ENCODE measurements at places on chromosomes 3 and 15.

GRCh38 chr3:105414841-105415240, 48.1 kb downstream of the ALCAM start:
- no peak for DNase-seq

DNA sequence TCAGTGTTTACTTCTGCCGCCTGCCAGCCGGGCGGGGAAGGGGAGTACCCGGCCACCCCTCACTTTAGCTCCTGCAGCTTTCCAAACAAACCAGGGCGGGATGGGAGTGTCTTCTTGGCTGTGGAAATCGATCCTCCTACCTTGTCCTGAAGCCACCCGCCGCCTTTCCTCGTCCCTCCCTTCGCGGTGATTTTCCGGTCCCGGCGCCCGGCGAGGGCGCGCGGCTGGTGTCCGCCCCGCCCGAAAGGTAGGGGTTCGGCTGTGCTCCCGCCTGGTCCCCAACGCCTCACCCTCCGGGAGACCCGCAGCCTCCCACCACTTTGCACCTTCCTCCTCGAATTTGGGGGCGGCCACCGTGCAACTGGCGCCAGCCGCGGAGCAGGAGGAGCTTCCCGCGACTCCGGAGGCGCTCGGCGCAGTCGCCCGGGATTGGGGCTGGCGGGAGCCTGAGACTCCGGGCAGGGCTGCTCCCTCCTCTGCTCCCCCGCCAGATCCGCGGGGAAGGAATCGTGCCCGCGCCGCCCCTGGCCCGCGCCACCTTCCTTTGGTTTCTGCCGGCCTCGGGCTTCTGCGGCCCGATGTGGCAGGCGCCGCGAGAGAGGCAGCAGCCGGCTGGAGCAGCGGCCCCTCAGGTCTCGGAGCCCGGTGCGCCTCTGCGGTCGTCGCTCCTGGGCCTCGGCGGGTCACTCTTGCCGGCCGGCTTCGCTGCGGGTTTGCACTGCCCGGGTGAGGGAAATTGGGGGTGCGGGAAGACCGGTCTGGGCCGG, 30.7 kb upstream of the ST3GAL6 start:
- peak; percentile 69 for DNase-seq

- no peak for DNase-seq
Observed at GRCh38 chr3:171777596-171777995, 32.7 kb downstream of the PLD1 start.

DNA sequence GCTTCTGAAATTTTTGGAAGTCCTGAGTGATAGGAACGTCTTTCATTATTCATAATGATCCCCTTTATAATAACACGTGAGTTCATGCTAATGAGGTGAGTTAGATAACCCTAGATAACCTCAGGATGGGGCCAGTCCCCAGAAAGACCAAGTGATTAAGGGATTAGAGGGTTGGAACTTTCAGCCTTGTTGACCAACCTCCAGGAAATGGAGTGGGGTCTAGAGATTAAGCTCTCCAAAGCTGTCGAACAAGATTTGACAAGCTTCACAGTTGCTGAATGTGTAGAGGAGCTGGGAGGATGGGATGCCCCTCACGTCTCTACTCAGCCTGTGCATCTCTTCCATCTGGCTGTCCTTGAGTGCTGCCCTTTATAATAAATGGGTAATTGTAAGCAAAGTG, 107.1 kb downstream of the ZMAT3 start:
- DNase-seq: no peak

- no peak for DNase-seq
Observed at GRCh38 chr3:135991621-135992020, 26.1 kb downstream of the PPP2R3A start.

- DNase-seq: no peak
Observed at GRCh38 chr3:154139996-154140436, 18.8 kb downstream of the ARHGEF26 start.

- DNase-seq: no peak
Observed at GRCh38 chr3:66797889-66798560, 200.1 kb upstream of the KBTBD8 start.

DNA sequence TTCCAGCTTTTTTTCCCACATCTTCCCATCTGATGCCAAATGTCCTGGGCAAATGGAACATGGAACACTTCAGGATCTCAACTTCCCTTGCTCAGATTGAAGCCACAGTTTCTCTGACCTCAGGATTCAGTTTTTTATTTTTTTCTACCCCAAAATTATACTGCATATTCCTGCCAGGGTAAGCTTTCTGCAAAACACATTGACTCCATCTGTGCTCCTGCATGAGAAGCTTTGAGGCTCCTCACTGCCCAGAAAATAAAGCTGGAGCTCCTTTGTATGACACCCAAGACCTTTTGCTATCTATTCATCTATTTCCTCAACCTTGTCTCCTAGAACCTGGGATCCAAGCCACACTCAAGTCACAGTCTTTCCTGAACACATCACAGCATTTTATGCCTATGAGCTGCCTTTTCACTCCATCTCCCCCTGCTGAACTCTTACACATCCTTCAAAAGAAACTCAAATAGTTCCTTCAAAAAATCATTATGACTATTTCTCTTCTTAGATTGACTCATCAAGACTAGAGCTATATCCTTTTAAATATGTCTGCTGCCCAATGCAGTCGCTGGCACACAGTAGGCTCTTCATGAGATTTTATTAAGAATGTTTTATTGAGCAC, 57.4 kb upstream of the PSMD6 start:
- no peak for DNase-seq

DNA sequence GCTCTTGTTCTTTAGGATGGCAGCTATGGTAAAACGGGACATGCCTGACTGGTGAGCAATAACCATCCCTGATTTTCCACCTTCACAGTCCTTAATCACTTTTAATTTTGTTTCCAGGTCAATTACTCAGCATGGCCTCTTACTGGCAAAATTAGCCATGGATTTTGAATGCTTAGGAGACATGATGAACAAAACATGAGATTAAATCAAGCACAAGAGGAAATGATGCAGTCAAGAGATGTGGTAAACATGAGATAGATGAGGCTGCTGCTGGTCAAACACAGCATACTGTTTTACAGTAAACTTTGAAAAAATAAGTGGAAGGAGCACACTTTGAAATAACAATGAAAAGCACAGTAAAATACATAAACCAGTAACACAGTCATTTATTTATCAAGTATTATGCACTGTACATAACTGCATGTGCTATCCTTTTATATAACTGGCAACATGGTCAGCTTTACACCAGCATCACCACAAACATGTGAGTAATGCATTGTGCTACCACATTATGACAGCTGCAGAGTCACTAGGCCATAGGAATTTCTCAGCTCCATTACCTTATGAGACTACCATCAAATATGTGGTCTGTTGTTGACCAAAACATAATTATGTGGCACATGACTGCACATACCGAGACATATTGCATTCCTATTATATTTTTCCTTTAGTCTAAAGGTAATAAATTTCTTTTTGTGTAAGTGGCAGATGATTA, 30.1 kb upstream of the ZNF502 start:
- no peak for DNase-seq

GRCh38 chr15:25171111-25171811, 216.5 kb downstream of the SNRPN start:
- peak; percentile 36 for DNase-seq

DNA sequence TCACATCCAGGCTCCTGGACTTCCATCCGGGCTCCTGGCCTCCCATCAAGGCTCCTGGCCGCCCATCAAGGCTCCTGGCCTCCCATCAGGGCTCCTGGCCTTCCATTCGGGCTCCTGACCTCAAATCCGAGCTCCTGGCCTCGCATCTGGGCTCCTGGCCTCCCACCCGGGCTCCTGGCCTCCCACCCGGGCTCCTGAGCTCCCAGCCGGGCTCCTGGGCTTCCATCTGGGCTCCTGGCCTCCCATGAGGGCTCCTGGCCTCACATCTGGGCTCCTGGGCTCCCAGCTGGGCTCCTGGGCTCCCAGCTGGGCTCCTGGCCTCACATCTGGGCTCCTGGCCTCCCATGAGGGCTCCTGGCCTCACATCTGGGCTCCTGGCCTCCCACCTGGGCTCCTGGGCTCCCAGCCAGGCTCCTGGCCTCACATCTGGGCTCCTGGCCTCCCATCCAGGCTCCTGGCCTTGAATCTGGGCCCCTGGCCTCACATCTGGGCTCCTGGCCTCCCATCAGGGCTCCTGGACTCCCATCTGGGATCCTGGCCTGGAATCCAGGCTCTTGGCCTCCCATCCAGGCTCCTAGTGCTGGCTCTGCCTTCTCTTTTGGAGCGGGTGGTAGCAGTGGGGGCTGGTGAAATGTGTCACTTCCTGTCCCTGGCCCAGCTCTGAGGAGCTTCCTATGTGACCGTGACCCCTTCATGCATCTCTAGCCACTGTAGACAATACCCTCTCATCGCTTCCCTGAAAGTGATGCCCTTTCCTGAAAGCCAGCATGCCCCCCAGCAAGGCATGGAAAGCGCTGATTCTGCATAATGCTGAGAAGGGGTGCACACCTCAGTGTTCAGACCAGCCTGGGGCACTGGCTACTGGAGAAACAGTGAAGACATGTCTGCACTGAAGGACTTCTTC, 62.7 kb upstream of the BLM start:
- no peak for DNase-seq

DNA sequence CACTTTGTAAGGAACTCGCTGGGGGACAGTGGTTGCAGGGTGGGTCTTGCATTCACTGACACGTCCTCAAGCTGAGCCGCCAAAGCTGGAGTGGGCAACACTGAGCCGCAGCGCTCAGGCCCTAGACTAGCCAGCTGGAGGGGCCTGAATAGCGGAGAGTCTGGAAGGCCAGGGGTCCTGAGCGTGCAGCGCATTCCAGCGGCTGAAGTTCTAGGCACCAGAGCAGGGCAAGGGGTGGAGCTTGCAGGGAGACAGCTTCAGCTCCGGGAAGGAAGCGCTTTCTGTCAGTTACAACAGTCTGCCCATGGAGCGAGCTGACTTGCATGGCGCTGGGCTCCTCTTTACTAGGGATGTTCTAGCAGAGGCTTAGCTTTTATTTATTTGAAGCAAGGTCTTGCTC, 2.7 kb downstream of the MAP6D1 start:
- no peak for DNase-seq

GRCh38 chr3:126226374-126226773, 46.0 kb upstream of the ALDH1L1 start:
- no peak for DNase-seq

All from lower lobe of right lung (tissue), 2 donors.